ENCODE measurements at places on chromosomes 12 and 14.

- DNase-seq = no peak
Observed at GRCh38 chr14:77040741-77041653, 12.5 kb upstream of the IRF2BPL start.

DNA sequence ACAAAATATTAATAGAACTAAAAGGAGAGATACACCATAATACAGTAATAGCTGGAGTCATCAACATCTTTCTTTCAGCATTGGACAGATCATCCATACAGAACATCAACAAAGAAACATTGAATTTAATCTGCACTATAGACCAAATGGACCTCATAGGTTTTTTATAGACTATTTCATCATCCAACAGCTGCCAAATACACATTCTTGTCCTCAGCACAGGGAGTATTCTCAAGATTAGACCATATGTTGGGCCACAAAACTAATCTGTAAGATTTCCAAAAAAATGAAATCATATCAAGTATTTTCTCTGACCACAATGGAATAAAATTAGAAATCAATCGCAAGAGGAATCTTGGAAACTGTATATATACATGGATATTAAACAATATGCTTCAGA, 86.9 kb downstream of the FSCB start:
- DNase-seq = no peak

GRCh38 chr14:85762526-85762925, 232.6 kb downstream of the FLRT2 start:
- DNase-seq = no peak

DNA sequence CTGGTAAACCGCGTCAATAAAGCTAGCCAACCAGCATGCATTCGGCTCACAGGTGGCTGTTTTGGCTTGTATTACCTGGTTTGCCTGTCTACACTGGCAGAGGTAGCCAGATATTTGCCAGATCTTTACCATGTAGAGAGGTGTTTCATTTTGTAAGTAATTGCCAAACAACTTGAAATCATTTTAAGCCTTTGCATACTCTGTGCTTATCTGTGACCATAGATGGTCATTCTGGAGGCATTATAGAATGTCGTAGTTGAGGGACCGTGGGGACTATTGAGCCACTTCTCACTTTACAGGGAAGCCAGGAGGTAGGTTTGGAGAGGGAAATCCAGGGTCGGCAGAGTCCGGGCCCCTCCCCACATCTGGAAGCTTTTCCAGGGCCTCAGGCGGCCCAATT, 5.9 kb downstream of the ADGRD1 start:
- DNase-seq = no peak

GRCh38 chr12:26097046-26097878, 27.6 kb downstream of the BHLHE41 start:
- peak; percentile 12 for DNase-seq

GRCh38 chr14:21098076-21098891, at the start of gene ZNF219:
Gene ZNF219, minus strand, starts transcription at chr14:21098655. Its CDS starts 5,064 bp downstream, at chr14:21093591.
- DNase-seq = no peak

DNA sequence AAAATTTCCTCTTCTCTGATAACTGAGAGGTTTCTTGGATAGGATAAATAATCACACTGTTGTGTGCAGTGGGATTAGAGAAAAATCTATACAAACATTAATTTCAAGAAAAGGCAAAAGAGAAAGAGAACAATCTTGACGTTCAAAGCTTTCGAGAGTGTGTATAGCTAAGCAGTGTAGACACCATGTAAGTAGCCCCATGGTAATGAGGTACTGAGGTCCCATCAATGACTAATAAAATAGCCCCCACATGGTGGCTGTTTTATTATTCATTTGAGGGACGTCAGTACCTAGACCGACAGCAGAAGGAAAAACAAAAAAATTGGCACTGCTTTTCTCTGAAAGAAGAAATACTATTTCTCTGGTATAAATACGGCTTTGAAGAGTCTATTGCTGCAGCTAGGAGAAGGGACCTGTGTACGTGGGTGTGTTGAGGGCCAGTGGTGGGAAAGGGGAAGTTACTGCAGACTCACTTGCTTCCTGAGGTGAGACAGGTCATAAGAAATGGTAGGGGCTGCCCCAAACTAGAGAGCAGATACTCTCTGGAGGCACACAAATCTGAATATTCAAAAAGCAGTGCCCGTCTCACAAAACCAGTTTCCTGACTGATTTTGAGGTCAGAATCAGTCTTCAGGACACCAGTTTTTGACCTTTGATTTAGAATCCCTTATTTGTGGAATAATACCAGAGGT, 339.8 kb downstream of the EMP1 start:
- DNase-seq = no peak

DNA sequence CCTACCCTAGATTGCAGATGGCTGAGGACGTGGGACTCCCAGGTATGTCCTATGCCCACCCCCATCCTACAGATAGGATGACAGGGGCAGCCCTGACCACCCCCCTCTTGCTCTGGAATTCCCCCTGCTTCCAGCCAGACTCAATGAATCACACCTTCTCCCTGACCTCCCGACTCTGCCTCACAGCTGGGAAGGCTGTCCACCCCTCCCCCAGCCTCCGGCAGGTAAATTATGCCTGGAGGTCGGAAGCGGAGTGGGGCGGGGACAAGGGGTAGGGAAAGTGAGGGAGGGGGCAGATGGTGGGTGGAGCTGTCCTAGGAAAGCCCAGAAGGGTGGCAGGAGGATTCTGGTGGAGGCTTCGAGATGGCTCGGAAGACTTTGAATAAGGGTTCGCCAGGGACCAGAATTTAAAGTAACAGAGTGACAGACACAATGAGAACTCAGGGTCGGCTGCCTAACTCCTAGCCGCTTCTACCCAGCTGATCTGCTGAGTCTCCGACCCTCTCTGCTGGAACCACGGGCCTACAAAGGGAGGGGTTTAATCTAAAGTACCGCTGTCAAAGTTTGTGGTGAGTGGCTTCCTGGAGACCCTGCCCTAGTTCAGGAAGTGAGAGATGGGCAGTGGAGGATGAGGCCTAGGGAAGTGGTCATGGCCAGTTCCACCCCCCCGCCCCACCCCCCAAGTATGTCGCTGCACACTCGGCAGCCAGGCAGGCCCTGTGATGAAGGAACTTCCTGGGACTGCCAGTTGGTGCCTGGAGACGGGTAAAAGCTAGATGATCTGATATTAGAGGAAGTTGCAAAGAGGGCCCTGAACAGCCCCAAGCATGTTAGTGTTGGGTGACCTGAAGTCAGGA, 4.2 kb downstream of the PLEKHG3 start:
- no peak for DNase-seq

- DNase-seq = no peak
Observed at GRCh38 chr14:79480212-79480611, 731.1 kb downstream of the DIO2 start.

- DNase-seq = no peak
Observed at GRCh38 chr12:21638054-21638891, 19.4 kb downstream of the LDHB start.

GRCh38 chr12:32650508-32650907, 28.6 kb upstream of the DNM1L start:
- no peak for DNase-seq

- no peak for DNase-seq
Observed at GRCh38 chr14:55691659-55692058, 111.7 kb downstream of the KTN1 start.

GRCh38 chr14:74148705-74149104, 63.9 kb downstream of the LIN52 start:
- DNase-seq = no peak

- no peak for DNase-seq
Observed at GRCh38 chr12:23729359-23729758, 220.1 kb downstream of the SOX5 start.

- DNase-seq = no peak
Observed at GRCh38 chr12:59803735-59804134, 207.9 kb downstream of the SLC16A7 start.

DNA sequence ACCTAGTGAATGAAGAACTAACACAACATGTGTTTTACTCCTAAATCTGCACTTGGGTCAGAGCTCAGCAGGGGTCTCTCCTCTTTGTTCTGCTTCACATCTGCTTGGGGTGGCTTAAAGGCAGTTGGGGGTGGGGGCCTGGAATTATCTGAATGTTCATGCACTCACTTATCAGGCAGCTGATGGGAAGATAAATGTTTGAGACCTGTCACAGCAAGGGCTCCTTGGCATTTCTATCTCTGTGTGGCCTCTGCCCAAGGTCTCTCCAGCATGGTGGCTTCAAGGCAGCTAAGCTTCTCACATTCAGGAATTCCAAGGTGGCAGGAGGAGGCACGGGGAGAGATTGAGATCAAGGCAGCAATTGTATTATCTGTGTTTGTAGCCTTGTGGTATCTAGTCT, 6.4 kb upstream of the HMGA2 start:
- DNase-seq = no peak

GRCh38 chr12:83185241-83185640, 498.5 kb downstream of the TMTC2 start:
- DNase-seq = no peak

All from activated CD8-positive, alpha-beta memory T cell treated with anti-CD3 and anti-CD28 coated beads for 48 hours (primary cell).